ENCODE measurements at places on chromosomes 4 and X.

GRCh38 chrX:102712216-102712966 is at the start of gene GPRASP2:
Gene GPRASP2, plus strand, starts transcription at chrX:102712448. Its CDS starts 2,422 bp downstream, at chrX:102714870.
- no peak for DNase-seq

GRCh38 chrX:48761674-48762471 is at the start of gene GLOD5:
Gene GLOD5, plus strand, starts transcription at chrX:48761747. Its CDS starts 44 bp downstream, at chrX:48761791.
- DNase-seq = no peak

DNA sequence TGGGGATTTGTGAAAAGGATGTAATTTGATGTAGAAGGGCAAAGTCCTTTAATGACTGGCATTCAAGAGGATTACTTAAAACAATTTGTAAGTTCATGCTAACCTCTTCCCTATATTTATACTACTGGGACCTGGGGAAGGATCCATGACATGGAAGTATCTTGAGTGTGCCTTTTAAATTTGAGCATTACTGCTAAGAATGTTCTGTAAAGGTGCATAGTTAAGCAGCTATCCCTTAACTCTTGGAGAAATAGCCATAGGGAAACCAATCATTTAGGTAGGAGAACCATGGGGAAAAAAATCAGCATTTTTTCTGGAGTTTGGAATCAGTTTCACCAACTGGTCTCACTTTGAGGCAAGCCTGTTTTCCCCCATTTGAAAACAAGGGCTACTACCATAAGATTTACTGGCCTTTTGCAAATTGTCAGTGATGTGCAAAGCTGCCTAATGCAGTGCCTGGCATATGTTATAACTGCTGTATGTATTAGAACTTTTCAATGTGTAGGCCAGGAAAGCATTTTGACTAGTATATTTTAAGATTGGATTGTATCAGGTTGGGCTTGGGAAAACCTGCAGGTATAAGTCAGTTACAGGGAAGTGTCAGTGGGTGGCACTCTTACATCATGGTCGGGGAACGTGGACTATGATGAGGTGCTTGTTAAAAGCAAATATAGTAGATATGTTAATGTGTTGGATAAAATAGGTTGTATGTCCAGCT is 72.1 kb downstream of the PRSS12 start:
- DNase-seq = peak; percentile 26

- no peak for DNase-seq
Observed at GRCh38 chr4:168849997-168850396, 160.1 kb downstream of the CBR4 start.

DNA sequence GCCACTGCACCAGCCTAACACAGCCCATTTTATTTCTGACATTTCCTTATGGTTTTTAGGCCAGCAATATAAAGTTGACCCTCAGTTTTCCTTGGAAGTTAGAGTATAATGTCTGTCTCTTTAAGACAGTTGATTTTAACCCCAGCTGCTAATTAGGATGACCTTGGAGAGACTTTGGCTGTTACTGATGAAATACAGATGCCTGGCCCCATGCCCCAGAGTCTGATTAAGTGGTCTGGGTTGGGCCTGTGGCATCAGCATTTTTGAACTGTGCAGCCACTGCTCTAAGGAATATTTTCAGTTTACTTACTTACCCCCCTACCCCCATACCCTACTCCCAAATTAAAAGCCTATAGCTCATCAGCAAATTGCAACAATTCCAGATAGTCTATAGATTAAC is 85.8 kb downstream of the DCLK2 start:
- DNase-seq = no peak

- no peak for DNase-seq
Observed at GRCh38 chr4:153763404-153763803, 3.6 kb upstream of the RNF175 start.

GRCh38 chr4:184165291-184165690 is 52.4 kb downstream of the ENPP6 start:
- no peak for DNase-seq

GRCh38 chr4:94413085-94413840 is 38.5 kb upstream of the PDLIM5 start:
- DNase-seq = no peak

- no peak for DNase-seq
Observed at GRCh38 chr4:13992975-13993520, 365.5 kb upstream of the BOD1L1 start.

Measured in stimulated activated CD4-positive, alpha-beta T cell treated with anti-CD3 and anti-CD28 coated beads, Interleukin-2, amount 100 ng/mL, for 4 hours (primary cell).